ENCODE measurements at places on chromosomes 5 and 9.

DNA sequence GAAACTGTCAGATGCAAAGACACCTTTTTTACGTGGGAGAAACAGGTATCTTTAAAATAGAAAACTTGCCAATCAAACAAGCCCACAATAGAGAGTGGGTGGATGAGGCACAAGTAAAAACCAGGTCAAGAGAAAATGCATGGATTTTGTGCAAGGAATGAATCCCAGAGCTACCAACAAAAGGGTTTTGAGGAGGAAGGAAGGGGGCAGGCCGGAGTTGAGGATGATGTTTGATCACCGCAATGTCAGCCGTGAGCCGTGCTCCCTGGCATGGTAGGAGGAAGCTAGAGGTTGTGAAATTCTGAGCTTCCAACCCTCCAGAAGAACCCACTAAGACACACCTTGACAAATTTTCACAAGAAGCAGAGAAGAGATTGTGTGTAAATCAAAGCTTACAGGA lies 53.2 kb downstream of the HRH2 start:
- no peak for DNase-seq
- no peaks in the 10 kb centered on the region for H3K4me1 ChIP-seq
- peaks cover 33% of the 10 kb centered on the region for H3K27me3 ChIP-seq

DNA sequence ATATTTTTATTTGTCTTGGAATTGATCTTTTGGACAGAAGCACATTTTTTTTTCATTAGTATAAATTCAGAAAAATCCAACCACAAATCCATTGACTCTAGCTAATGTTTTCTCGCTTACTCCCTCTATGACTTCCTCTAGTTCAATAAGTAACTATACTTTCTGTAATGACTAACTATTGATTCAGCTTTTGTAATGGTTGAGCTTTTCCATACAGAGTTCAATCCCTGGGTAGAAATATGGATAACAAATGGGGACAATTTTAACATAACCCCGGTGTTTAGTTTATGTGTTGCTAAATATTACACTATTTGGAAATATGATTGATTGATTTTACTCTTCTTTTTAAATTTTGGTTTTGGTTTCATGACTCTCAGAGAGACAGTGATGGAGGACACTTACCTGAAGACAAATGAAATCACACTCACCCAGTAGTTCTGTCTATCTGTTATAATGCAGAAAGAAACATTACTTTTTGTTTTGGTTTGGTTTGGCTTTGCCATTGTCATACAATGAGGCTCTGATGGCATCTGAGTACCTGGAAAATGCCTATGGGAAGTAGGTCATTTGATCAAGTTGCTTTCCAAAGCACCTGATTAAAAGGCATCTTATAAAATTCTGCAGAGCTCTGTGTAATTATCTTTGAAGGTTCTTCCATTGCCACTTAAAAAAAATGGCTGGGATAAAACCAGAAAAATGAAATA lies 309.7 kb upstream of the MPDZ start:
- H3K27me3 ChIP-seq: no peaks in the 10 kb centered on the region
- no peak overlapping the region for H3K4me3 ChIP-seq
- no peaks in the 10 kb centered on the region for H3K4me1 ChIP-seq
- no peaks in the 10 kb centered on the region for H3K36me3 ChIP-seq

DNA sequence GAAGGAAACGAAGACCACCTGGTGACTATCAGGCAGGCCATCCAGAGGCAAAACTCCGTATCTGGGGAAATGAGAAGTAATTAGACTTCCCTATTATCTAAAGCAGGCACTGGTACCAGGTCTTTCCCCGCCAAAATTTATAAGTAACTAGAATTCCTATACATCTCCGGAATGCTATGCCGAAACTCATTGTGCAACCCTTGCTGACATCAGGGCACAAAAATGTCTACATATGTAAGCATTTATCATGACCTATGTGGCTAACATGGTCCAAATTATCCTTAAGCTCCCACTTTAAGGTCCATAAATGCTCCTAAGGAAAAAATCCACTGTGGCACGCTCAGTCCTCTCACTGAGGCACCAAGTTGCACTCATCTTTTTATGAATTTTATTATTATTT lies 17.8 kb downstream of the ACTL7B start:
- H3K36me3 ChIP-seq: no peaks in the 10 kb centered on the region
- no peak overlapping the region for H3K27ac ChIP-seq
- no peak for DNase-seq
- H3K27me3 ChIP-seq: peaks cover 19% of the 10 kb centered on the region
- H3K4me3 ChIP-seq: no peak overlapping the region
- peaks cover 11% of the 10 kb centered on the region for H3K4me1 ChIP-seq

- no peaks in the 10 kb centered on the region for H3K36me3 ChIP-seq
- no peak overlapping the region for H3K4me3 ChIP-seq
- no peaks in the 10 kb centered on the region for H3K27me3 ChIP-seq
Measured at GRCh38 chr5:56011835-56012234, 17.1 kb upstream of the IL6ST start.

GRCh38 chr5:150253416-150254208 lies 36.0 kb downstream of the CAMK2A start:
- no peak overlapping the region for H3K4me3 ChIP-seq
- H3K27ac ChIP-seq: peak overlapping the region; percentile 54
- DNase-seq: no peak
- no peaks in the 10 kb centered on the region for H3K36me3 ChIP-seq

GRCh38 chr5:157292599-157292998 lies 26.7 kb downstream of the CYFIP2 start:
- peaks cover 76% of the 10 kb centered on the region for H3K36me3 ChIP-seq
- H3K27me3 ChIP-seq: no peaks in the 10 kb centered on the region
- no peak for DNase-seq

GRCh38 chr9:70013598-70014196 lies 30.0 kb upstream of the MAMDC2 start:
- no peak overlapping the region for H3K4me3 ChIP-seq
- peaks cover 11% of the 10 kb centered on the region for H3K27me3 ChIP-seq
- no peak overlapping the region for H3K27ac ChIP-seq
- no peaks in the 10 kb centered on the region for H3K36me3 ChIP-seq
- DNase-seq: no peak

GRCh38 chr5:113524927-113525326 lies 11.4 kb downstream of the YTHDC2 start:
- DNase-seq: no peak
- no peaks in the 10 kb centered on the region for H3K27me3 ChIP-seq
- peaks cover 43% of the 10 kb centered on the region for H3K4me1 ChIP-seq
- H3K4me3 ChIP-seq: no peak overlapping the region

DNA sequence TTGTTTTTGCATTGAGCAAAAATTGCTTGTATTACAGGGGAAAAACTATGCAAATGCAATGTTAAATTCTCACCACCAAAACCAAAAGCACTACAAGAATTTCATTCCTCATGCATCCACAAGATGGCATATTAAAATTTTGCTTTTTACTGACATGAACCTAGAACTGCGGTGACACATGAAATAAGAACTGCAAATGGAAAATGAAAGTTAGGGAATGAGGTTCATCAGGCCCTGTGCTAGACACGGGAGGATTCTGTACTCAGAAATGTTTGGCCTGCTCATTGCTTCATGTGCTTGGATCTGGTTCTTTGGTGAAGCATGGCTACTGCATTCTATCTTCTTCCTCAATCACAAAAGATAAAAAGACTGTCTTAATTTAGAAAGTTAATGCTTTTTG lies 9.1 kb upstream of the RFK start:
- no peak overlapping the region for H3K27ac ChIP-seq
- peaks cover 7% of the 10 kb centered on the region for H3K4me1 ChIP-seq
- peak overlapping the region; percentile 68 for H3K4me3 ChIP-seq
- peak; percentile 4 for DNase-seq

- DNase-seq: no peak
- no peaks in the 10 kb centered on the region for H3K36me3 ChIP-seq
- peaks cover 6% of the 10 kb centered on the region for H3K27me3 ChIP-seq
- H3K4me1 ChIP-seq: no peaks in the 10 kb centered on the region
- H3K4me3 ChIP-seq: no peak overlapping the region
- no peak overlapping the region for H3K27ac ChIP-seq
Measured at GRCh38 chr9:88748566-88749261, 213.7 kb downstream of the NXNL2 start.

GRCh38 chr9:73743826-73744225 lies 592.2 kb downstream of the ANXA1 start:
- no peaks in the 10 kb centered on the region for H3K4me1 ChIP-seq
- no peaks in the 10 kb centered on the region for H3K36me3 ChIP-seq
- H3K27me3 ChIP-seq: no peaks in the 10 kb centered on the region
- DNase-seq: no peak

DNA sequence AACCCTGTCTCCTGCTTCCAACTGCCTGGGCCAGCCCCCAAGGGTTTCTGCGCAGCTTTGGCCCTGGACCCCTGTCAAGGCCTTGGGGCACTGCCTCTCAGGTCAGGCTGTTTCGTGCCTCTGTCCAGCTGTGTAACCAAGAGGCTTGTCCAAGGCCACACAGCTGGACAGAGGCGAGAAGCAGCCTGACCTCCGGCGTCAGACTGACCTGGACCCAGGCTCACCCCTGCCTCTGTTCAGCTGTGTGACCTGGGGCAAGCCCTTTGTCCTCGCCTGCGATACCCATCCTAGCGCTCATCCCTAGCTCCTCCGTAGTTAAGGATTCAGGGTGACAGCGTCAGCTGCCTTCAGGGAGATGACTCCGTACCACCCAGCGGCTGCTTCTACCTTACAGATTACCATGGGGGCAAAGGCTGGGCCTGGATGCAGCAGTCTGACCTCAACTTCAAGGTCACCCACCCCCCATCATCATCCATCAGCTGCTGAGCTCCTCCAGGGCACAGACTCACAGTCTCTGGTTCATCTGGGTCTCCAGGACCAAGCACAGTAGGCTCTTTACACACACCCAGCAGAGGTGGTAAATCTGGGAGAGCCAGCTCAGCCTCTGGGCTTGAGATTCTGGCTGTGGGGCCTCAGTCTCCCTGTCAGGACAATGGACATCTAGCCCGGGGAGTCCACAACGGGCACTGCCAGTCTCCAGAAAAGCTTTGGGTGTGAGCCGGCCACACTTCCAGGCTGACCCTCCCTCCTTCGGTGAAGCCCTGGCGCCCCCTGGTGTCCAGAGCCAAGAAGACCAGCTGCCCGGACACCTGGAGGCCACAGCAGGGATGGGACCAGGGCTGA lies 7.9 kb downstream of the AK1 start:
- DNase-seq: peak; percentile 74
- H3K27ac ChIP-seq: no peak overlapping the region
- peaks cover 2% of the 10 kb centered on the region for H3K36me3 ChIP-seq
- H3K4me1 ChIP-seq: peaks cover 10% of the 10 kb centered on the region

- H3K4me1 ChIP-seq: peaks cover 17% of the 10 kb centered on the region
- H3K27ac ChIP-seq: peak overlapping the region; percentile 89
- peak overlapping the region; percentile 68 for H3K4me3 ChIP-seq
- H3K36me3 ChIP-seq: no peaks in the 10 kb centered on the region
- DNase-seq: peak; percentile 40
Measured at GRCh38 chr5:68369457-68370125, 154.0 kb downstream of the PIK3R1 start.

- no peak overlapping the region for H3K27ac ChIP-seq
- H3K4me1 ChIP-seq: no peaks in the 10 kb centered on the region
- H3K36me3 ChIP-seq: no peaks in the 10 kb centered on the region
- DNase-seq: no peak
Measured at GRCh38 chr9:127644146-127644827, 32.2 kb downstream of the STXBP1 start.

DNA sequence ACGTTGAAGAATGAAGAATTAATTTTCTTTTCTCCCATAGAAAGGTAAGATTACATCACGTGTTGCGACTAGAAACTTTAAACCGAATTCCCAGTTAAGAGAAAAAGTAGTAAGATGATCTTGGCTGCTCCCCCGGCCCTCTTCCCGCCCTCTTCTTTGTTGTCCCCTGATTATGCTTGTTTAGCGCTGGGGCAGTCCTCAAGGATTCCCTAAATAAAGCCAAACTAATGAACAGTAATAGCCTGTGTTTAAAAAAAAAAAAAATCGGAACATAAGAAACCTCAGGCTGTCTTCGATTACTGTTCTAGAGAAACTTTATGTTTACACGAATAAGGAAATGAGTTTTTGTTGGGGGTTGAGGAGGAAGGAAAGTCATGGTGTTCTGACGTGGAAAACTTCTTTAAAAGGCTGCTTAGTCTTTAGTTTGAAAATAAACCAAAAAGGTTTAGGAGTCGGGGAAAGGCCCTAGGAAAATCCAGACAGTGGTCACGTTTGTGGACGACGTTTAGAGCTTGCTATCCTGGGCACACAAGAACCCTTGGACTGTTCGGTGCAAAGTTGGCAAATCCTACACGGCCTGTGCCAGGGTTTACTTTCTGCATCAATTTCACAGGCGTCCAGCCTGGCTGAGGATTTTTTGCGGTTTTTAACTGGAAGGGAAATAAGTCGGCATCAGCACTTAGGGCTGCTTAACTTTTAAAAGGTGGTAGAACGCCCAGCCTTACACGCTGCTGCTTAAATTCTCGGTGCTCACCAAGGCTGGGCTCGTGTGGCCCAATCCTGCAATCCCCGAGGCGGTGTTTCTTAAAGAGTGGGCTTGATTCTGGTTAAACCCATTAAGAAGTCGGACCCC lies 1.1 kb upstream of the MAT2B start:
- peaks cover 42% of the 10 kb centered on the region for H3K36me3 ChIP-seq
- DNase-seq: peak; percentile 18
- H3K4me1 ChIP-seq: peaks cover 50% of the 10 kb centered on the region
- H3K27ac ChIP-seq: peak overlapping the region; percentile 99

- H3K27me3 ChIP-seq: peaks cover 41% of the 10 kb centered on the region
- H3K4me1 ChIP-seq: peaks cover 3% of the 10 kb centered on the region
- no peak for DNase-seq
- H3K27ac ChIP-seq: no peak overlapping the region
- no peaks in the 10 kb centered on the region for H3K36me3 ChIP-seq
Measured at GRCh38 chr9:34686231-34686630, 4.8 kb downstream of the CCL19 start.

GRCh38 chr5:111855356-111855755 lies 98.4 kb upstream of the NREP start:
- H3K36me3 ChIP-seq: no peaks in the 10 kb centered on the region
- H3K27me3 ChIP-seq: no peaks in the 10 kb centered on the region
- no peak overlapping the region for H3K27ac ChIP-seq
- H3K4me3 ChIP-seq: no peak overlapping the region

DNA sequence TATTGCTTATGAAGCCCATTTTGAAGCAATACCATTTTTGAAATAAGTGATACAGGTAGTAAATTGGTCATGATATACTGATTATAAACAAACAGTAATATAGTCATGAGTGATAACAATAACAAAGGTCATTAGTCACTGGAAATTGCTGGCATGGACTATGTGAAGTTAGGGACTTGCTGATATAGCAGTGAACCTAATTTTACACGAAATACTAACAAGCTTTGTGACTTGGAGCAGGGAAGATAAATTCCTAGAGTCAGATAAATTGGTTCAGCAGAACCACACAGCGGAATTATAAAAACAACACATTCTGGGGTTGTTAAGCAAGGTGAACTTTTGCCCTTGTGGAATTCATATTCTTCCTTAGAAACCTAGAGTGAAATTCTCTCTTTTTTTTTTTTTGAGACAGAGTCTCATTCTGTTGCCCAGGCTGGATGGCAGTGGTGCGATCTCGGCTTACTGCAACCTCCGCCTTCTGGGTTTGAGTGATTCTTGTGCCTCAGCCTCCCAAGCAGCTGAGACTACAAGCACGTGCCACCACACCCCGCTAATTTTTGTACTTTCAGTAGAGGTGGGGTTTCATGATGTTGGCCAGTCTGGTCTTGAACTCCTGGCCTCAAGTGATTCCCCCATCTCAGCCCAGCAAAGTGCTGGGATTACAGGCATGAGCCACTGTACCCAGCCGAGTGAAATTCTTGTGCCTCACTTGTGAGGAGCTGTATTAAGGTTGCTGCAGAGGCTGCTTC lies 6.0 kb downstream of the UGCG start:
- peaks cover 6% of the 10 kb centered on the region for H3K36me3 ChIP-seq
- no peak overlapping the region for H3K4me3 ChIP-seq
- DNase-seq: no peak
- H3K27ac ChIP-seq: no peak overlapping the region

- H3K36me3 ChIP-seq: peaks cover 25% of the 10 kb centered on the region
- peak overlapping the region; percentile 45 for H3K4me3 ChIP-seq
- no peak for DNase-seq
- no peaks in the 10 kb centered on the region for H3K27me3 ChIP-seq
- H3K4me1 ChIP-seq: peaks cover 32% of the 10 kb centered on the region
Measured at GRCh38 chr9:2159521-2160454, 144.6 kb downstream of the SMARCA2 start.

Measured in effector memory CD8-positive, alpha-beta T cell (primary cell).